ENCODE measurements at places on chromosomes 4 and X.

GRCh38 chrX:9966775-9967408 lies at the start of gene CLDN34:
Gene CLDN34, plus strand, starts transcription at chrX:9967358. Its CDS starts 0 bp downstream, at chrX:9967358.
- DNase-seq = no peak

- DNase-seq = peak; percentile 41
Observed at GRCh38 chr4:105520819-105521790, 31.3 kb upstream of the ARHGEF38 start.

DNA sequence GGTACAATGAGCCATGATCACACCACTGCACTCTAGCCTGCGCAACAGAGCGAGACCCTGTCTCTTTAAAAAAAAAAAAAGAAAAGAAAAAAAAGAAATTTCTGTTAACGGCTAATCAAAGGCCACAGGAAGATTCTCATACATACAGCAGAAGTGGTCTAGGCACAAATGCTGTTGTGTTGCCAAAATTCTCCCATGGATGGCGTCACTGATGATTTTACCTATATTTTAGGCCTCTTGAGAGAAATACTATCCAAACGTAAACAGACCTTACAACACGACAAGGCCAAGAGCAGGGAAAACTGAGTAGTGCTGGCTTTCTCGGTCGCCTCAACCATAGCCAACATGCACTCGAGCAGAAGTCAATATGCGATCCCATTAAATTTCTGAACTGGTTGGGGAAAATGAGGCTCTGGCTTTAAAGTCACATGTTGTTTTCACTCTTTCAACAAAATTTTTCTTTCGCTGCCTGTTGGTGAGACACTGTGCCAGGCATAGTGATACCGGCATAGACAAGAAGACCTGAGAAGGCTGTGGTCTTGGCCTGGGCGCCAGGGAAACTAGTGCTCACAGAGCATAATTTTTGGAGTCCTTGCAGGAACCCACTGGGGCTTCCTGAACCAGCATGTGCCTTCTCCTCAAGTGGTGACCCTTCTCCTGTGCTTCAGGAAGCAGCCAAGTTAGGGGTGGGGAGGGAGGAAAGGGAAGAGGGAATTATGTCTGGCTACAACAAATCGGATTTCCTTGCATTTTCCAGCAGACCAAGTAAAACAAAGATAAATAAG lies 20.6 kb downstream of the SH3KBP1 start:
- no peak for DNase-seq

GRCh38 chrX:42399632-42400024 lies 378.3 kb downstream of the PPP1R2C start:
- no peak for DNase-seq

GRCh38 chrX:153400146-153401132 lies 711 bp downstream of the PNMA6E start:
- peak; percentile 9 for DNase-seq

GRCh38 chr4:172900900-172901299 lies 267.7 kb upstream of the GALNT7 start:
- DNase-seq = no peak

- no peak for DNase-seq
Observed at GRCh38 chrX:50967736-50968135, 57.2 kb downstream of the BMP15 start.

DNA sequence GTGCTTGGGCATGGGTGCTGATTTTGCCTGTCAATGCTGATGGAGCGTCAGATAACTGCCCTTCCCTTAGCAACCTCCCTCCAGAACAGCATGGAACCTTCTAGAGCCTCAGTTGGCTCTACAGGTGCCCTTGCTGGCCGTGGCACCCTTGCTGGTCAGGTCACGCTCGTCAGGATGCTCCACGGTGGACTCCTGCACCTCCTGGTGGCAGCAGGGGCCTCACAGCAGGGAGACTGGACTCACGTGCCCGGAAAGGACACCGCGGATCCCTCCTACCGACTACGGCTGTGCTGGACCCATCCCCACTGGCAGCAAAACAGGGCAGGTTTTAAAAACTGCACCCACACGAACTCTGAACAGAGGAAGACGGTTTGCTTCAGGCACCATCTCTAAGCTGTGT lies 82.1 kb upstream of the AFAP1 start:
- DNase-seq = no peak

DNA sequence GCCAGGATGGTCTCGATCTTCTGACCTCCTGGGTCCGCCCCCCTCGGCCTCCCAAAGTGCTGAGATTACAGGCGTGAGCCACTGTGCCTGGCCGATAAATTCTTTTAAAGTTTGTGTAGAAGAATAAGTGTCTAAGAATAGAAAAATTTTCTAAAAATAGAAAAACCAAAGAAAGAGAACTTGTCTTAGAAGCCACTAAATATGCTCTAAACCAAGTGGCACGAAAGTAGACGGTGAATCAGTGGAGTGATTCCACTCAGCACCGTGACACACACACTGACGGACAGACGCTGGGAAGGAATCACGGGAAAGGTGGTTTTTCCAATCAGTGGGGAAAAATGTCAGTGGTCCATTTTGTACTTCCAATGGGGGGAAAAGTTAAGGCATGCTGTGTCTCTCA lies 72.7 kb upstream of the PSAPL1 start:
- DNase-seq = peak; percentile 49

DNA sequence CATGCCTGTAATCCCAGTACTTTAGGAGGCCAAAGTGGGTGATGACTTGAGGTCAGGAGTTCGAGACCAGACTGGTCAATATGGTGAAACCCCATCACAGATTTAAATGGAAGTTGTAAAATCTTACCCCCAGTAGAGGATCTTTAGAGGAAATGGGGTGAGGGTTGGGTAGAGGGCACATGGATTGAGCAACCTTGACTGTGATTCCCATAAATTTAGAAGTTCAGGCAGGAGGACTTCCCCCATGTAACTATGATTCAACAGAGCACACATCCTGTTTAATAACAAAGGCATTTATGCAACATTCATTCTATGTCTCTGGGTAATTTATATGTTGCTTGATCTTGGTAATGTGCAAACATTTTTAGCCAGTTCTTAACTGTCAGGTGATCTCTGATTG lies 143.1 kb downstream of the RBM47 start:
- no peak for DNase-seq

- DNase-seq = no peak
Observed at GRCh38 chrX:43590150-43590549, 65.9 kb upstream of the MAOA start.

GRCh38 chrX:71181558-71181909 lies 36.9 kb downstream of the NLGN3 start:
- DNase-seq = no peak

DNA sequence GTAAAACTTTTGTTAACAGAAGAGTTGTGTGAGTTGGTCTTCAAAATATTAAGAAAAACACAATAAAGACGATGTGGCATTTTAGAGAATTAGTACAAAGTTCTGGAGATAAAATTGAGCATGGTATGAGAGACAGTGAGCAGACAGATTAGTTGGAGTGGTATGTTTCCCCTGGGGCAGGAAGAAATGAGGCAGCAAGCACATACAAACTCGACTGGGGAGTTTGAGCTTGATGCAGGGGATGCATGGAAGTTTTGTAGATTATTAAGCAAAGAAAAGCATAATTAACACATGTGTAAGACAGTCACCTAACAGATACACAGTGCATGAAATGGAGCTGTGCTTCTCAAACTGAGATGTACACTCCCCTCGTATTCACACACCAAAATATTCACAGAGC lies 58.1 kb upstream of the IL2 start:
- no peak for DNase-seq

GRCh38 chrX:147679356-147680005 lies 232.2 kb upstream of the FMR1 start:
- DNase-seq = peak; percentile 8

GRCh38 chr4:80568891-80569290 lies 233.4 kb downstream of the CFAP299 start:
- DNase-seq = no peak

GRCh38 chr4:173019664-173020063 lies 148.9 kb upstream of the GALNT7 start:
- DNase-seq = no peak

DNA sequence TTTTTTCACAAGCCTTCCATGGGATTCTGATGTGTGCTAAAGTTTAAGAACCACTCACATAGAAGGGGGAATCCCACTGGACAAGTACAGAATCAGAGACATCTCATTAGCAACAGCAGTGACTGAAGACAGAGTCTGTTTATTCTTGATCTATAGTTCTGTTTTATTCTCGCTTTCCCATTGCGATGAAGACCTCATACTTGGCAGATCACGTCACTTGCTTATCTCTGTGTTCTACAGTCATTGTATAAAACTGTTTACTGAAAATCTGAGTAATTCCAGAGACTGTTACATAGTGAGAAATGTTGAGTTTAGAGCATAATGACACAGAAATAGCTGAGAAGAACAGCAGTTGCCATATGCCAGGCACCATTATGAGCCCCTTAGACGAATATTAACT lies 185.5 kb downstream of the PTTG2 start:
- DNase-seq = peak; percentile 67

- peak; percentile 79 for DNase-seq
Observed at GRCh38 chr4:7808752-7809151, 130.9 kb downstream of the AFAP1 start.

GRCh38 chr4:26135331-26135730 lies 185.5 kb upstream of the RBPJ start:
- DNase-seq = no peak

DNA sequence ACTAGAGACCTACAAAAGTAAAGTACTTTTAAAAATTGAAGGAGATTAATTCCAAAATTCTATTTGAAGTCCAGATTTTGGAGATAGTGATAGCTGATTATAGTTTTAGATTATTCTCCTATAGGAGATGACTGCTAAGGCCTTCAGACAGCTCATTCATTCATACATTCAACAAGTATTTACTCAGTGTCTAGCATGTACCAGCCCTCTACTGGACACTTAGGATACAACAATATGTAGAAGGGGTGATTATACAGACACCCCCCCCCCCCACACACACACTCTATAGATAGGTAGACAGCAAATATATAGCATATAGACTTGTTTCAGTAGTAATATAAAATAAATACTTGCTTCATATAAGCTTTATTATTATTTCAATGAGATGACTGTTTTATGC lies 60.4 kb upstream of the TAF9B start:
- DNase-seq = peak; percentile 1

- no peak for DNase-seq
Observed at GRCh38 chrX:12881914-12882313, 15.0 kb downstream of the TLR7 start.

- DNase-seq = no peak
Observed at GRCh38 chr4:156673483-156673882, 298.1 kb downstream of the PDGFC start.

DNA sequence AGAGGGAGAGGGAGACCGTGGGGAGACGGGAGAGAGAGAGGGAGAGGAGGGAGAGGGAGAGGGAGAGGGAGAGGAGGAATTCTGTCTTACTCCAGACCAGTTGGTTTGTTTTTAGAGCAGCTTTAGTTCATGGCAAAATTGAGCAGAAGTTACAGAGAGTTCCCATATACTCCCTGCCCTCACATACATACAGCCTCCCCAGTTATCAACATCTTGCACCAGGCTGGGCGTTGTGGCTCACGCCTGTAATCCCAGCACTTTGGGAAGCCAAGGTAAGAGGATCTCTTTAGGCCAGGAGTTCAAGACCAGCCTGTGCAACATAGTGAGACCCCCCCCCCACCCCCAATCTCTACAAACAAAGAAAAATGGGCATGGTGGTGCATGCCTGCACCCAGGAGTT lies 79.8 kb upstream of the OGT start:
- DNase-seq = no peak

DNA sequence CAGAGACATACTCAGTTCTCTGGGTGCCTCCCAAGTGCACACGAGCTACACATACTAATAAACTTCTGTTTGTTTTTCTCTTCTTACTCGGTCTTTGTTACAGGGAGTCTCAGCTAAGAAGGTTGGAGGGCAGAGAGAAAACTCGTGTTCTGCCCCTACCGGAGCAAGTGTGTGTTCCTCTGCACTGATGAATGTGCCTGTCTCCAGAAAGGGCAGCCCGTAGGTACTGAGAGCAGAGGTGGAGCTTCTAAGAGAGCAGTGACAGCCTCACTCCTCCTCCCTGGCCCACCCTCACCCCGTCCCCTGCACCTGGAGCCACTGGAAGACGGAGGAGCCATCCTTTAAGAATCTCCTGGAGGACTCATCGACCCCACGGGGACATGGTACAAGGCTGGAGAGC lies 67.6 kb downstream of the MTNR1A start:
- no peak for DNase-seq

GRCh38 chr4:134126000-134126560 lies 75.5 kb downstream of the PABPC4L start:
- DNase-seq = no peak

GRCh38 chr4:8544282-8544681 lies 35.9 kb upstream of the GPR78 start:
- DNase-seq = no peak

- no peak for DNase-seq
Observed at GRCh38 chrX:153703036-153703370, 15.3 kb downstream of the SLC6A8 start.

GRCh38 chrX:19966056-19966455 lies 24.8 kb downstream of the BCLAF3 start:
- DNase-seq = no peak

- DNase-seq = peak; percentile 21
Observed at GRCh38 chr4:123953566-123953965, 557.0 kb downstream of the SPRY1 start.

DNA sequence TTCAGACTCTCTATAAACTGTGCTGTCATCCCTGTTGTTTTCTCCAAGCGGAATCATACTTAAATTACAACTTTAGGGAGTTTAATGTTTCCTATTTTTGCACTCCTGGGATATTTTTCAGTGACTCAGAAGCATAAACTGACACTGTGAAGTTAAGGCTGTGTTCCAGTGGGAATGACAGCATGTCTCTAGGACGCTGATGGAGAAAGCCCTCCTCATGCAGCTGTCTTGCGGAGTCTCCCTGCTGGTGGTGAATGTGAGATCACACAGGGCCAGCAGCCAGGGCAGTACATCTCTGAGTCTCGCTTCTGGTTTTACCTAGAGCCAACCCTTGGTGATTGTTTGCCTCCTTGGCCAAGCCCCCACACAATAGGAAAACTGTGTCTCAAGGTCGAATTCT lies 53.3 kb downstream of the NFKB1 start:
- peak; percentile 50 for DNase-seq

DNA sequence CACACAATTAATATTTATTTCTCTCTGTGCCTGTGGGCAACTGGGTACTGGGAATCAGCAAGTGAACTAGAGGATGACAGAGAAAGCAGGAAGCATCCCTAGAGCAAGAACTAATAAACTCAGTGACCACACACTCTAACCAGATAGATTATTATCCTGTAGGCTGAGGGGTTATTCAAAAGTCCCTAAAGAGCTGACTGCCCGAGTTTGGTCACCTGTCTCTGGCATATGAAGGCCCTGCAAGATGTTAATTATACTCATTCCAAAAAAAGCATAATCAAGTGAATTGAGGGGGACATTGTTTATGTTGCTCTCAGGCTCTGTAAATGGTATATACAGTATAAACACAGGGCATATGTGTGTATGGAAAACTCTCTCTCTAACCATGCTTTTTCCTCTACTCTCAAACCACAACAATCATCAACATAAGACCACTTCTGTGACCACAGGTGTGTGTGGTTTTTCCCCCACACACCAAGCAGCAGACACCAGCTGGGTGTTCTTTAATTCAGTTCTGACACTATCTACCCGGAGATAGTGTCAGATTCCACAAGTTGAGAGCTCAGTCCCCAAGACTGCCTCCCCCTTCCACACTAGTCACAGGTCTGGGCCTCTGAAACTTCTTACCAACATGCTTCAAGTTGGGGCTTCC lies 6.2 kb upstream of the HPSE start:
- no peak for DNase-seq

GRCh38 chr4:148182230-148182911 lies 259.8 kb downstream of the NR3C2 start:
- no peak for DNase-seq

GRCh38 chr4:82528074-82528473 lies 33.7 kb downstream of the TMEM150C start:
- no peak for DNase-seq

Measured in fibroblast of skin of back (primary cell).